SK-N-MC (cell line): ENCODE measurements at places on chromosomes 5 and 9.
A peak's percentile ranks its signal among the peaks of the same experiment; 100 is the strongest.

GRCh38 chr5:93723005-93723404 lies 18.4 kb downstream of the POU5F2 start:
- no peak for DNase-seq

- DNase-seq = no peak
These were observed 38.5 kb upstream of the SLC44A1 start for GRCh38 chr9:105205787-105206495.

- no peak for DNase-seq
These were observed 244.1 kb downstream of the ELAVL2 start for GRCh38 chr9:23581931-23582330.

DNA sequence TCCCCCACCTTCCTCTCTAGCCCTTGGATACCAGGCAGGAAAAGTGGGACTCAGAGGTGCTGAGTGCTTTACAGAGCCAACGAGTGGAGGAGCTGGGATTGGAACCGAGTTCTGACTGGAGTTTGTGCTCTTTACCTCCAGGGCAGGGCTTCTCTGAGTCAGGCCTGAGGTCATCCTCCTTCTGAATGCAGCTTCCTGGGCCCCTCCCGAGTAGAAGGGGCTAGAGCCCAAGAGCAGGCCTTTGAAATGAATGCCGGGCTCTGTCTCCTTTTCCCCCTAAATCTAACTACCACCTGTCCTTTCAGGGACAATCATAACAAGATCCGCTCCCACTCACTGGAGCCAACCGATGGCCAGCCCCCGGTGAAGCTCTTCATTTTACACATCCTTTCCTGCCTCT lies 12.7 kb downstream of the PTGES start:
- DNase-seq = no peak

DNA sequence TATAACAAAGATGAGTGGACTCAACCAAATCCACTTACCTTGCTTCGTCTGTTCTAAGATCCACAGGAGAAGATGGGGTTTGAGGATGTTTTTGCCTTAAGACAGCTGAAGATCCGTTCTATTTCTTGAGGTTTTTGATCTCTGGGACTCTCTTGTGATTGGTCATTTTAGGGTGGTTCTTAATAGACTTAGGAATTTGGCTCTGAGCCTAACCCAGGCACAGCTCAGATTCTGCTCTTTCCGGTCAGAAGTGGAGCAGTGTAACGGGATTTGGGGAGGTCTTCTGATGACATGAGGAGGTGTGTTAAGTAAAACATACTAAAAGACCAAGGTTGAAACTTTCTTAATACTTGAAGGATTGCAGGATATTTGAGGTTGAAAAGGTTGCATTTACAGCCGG lies 166.9 kb downstream of the DMRT2 start:
- DNase-seq = no peak

DNA sequence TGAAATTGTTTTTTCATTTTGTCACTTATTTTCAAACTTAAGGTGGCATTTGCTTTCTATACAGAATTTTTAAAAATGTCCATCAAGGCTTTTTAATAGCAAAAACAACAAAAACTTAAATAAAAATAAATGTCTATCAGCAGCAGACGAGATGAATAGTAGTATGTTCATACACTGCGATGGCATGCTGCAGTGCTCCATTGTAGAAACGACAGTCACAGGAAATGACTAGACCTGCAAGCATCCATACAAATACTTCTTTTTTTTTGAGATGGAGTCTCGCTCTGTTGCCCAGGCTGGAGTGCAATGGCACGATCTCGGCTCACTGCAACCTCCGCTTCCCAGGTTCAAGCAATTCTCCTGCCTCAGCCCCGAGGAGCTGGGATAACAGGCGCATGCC lies 41.4 kb downstream of the COL23A1 start:
- DNase-seq = no peak

- no peak for DNase-seq
These were observed 1264.5 kb upstream of the ACO1 start for GRCh38 chr9:31119890-31120454.

DNA sequence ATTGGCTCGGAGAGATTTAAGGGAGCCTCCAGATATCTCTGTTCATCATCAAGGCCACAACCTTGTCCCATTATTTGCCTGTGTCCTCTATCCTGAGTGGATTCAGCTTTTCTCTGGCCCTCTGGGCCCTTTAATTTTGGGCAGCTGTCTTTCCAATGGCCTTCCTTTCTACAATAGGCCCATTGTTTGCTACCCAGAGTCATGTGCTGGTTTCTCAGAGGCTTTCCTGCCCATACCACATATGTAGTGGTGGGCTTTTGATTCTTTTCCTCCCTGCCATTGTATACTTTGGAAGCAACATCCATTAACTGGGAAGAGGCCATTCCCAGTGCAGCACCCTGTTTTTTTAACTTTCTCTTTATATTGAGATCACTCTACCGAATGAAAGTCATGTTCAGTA lies 233.9 kb upstream of the SGCD start:
- DNase-seq = no peak

DNA sequence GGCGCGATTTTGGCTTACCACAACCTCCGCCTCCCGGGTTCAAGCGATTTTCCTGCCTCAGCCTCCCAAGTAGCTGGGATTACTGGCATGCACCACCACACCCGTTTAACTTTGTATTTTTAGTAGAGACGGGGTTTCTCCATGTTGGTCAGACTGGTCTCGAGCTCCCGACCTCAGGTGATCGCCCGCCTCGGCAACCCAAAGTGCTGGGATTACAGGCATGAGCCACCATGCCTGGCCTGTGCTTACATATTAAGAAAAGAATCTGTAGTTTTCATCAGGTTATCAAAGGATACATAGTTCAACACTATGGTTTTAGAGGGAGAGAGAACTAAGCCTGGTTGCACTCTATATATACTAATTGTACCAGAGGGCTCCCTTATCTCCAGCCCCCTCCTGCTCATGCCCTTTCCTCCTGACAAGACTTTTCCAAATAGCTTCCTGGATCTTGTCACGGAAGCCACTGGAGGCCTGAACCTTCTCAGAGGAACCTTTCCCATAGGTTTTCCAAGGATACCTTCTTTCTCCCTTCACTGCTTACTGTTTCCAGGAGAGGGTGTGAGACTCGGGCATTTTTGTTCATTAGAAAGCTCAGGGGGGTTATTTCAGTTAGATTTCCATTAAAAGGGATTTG lies 53.1 kb downstream of the SLC44A1 start:
- DNase-seq = no peak

- no peak for DNase-seq
These were observed 358.4 kb downstream of the EBF1 start for GRCh38 chr5:158741296-158741695.

GRCh38 chr5:153342487-153342886 lies 148.0 kb upstream of the GRIA1 start:
- no peak for DNase-seq

DNA sequence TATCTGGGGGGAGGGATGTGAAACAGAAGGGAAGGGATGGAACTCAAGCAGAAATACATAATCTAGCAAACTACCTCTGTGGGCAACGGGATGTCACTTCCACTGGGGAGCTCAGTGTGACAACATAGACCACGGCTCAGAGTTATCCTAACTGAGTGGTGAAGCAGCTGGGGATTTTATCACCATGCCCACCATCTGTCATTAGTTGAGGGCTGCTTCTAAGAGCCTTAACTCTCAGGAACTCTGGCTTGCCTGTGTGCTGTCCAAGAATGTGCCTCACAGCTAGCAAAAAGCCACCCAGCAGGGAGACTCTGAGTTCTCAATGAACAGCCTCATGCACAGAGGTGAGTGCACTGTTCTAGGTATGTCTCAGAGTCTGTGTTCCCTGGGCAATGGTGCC lies 90.6 kb upstream of the CXCL14 start:
- DNase-seq = no peak

GRCh38 chr9:83432104-83432627 lies 106.0 kb downstream of the FRMD3 start:
- DNase-seq = no peak

- no peak for DNase-seq
These were observed 7.4 kb downstream of the GZMK start for GRCh38 chr5:55031492-55031891.

- DNase-seq = no peak
These were observed 147.9 kb downstream of the MSX2 start for GRCh38 chr5:174872271-174872670.

DNA sequence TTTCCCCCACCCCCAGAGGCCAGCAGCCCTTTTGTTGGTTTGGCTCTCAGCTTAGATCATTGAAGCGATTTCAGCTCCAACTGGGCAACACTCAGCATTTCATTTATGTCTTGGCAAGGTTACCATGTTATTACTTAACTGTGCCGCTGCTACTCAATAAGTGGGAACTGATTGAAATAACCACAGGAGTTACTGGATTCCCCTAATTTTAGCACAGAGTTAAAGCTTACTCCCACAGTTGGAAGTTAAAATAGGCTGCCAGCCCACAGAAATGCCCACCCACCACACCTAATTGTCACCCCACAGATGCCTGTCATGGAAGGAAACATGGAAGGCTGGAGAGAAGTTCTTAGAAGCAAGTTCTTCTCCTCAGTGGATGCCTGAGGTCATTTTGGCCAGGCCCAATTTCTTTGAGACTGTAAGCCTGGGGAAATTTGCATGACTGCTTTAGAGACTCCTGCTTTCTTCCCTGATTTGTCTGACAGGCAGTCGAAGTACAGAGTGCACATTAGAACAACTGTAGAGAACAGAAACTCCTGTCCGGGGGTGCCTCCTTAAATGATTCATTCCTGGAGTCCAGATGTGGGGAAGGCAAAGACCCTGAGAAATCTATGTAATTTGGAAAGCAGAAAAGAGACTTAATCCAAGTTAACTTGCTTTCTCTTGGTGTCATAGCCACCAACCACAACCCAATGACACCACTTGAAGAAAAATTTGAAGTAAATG lies 370.0 kb downstream of the ZSWIM6 start:
- DNase-seq = no peak

DNA sequence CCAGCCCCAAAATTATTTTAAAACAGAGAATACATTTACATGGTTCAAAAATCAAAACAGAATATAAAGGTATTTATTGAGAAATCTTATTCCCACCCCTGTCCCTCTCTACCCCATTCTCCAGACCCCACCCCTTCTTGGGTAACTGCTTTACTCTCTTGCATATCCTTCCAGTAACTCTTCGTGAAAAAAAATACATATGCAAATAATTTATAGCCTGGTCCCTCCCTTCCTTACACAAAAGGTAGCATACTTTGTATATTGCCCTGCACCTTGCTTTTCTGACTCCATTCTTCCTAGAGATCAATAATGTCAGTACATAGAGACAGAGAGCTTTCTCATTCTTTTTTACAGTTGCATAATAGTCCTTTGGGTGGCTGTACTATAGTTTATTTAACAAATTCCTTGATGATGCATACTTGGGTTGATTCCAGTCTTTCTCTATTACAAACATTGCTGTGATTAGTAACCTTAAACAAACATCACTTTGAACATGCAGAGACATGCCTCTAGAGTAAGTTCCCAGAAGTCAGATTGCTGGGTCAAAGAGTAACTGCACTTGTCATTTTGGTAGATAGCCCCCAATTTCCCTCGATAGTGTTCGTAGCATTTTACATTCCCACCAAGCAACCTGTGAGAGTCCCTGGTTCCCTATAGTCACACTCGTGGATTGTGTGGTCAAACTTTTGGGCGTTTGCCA lies 47.9 kb downstream of the STOM start:
- no peak for DNase-seq

- no peak for DNase-seq
These were observed 304.7 kb upstream of the KLF4 start for GRCh38 chr9:107794259-107794658.

- no peak for DNase-seq
These were observed 1.4 kb upstream of the COL27A1 start for GRCh38 chr9:114153761-114154599.

DNA sequence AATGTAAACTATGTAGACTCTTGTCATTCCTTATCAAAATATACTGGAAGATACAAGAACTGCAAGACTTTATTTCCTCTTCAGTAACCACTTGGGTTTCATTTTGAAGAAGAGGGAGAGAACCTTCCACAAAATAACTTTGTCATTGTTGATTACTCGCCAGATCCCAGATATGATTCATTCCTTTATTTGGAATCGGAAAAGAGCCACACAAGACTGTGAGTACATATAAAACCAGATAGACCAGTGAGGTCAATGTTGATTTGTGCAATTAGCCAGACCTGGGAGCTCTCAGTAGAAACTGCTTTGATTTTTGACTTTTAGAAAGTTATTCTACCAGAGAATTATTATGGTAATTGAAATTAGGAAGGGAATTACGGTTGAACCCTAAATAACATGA lies 146.1 kb downstream of the TMEM167A start:
- no peak for DNase-seq

GRCh38 chr5:58459146-58460001 lies 512 bp downstream of the PLK2 start:
- DNase-seq = no peak

DNA sequence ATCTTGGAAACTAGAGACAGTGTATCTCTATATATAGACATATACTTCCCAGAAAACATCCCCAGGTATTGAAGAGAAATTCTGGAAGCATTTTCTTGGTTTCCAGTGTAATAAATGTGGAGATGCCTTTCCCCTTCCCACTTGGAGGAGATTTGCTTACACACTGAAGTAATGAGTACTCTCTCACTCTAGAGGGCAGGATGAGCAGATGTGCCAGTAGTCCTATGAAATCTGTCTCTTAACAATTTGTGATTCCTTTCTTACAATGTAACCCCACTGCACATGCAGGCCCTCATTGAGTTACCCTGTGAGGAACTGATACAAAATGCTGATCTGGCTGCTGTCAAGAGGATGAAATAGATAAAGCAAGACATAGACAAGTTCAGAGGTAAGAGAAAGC lies 567.2 kb downstream of the SLCO4C1 start:
- DNase-seq = no peak

- peak; percentile 82 for DNase-seq
These were observed 12.9 kb upstream of the ACTBL2 start for GRCh38 chr5:57495285-57496086.

GRCh38 chr5:5979377-5979760 lies 399.0 kb downstream of the MED10 start:
- no peak for DNase-seq

GRCh38 chr9:13186091-13186490 lies 93.4 kb downstream of the MPDZ start:
- DNase-seq = no peak

- DNase-seq = peak; percentile 16
These were observed 105.5 kb upstream of the PDE4D start for GRCh38 chr5:59999056-59999455.

- no peak for DNase-seq
These were observed 400.0 kb downstream of the DEPDC1B start for GRCh38 chr5:60299944-60300343.

- no peak for DNase-seq
These were observed 242.1 kb downstream of the FSTL4 start for GRCh38 chr5:133370036-133370831.

DNA sequence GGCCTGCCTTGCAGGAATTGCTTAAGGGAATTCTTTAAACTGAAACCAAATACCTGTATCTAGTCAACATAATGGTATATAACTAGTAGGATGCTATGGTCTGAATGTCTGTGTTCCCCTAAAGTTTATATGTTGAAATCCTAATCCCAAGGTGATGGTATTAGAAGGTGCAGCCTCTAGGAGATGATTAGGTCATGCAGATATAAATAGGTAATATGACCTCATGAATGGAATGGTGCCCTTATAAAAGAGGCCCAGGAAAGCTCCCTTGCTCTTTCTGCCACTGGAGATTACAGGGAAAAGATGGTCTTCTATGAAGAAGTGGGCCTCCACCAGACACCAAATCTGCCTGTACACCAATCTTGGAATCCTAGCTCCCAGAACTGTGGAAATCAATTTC lies 7.4 kb upstream of the KIAA1958 start:
- no peak for DNase-seq

GRCh38 chr9:99445920-99446319 lies 223.8 kb downstream of the SEC61B start:
- DNase-seq = no peak
